Stimulated activated CD8-positive, alpha-beta memory T cell treated with anti-CD3 and anti-CD28 coated beads, Interleukin-2, amount 100 ng/mL, for 1 hour (primary cell): ENCODE measurements at places on chromosomes 6 and 20.
A peak's percentile ranks its signal among the peaks of the same experiment; 100 is the strongest.

DNA sequence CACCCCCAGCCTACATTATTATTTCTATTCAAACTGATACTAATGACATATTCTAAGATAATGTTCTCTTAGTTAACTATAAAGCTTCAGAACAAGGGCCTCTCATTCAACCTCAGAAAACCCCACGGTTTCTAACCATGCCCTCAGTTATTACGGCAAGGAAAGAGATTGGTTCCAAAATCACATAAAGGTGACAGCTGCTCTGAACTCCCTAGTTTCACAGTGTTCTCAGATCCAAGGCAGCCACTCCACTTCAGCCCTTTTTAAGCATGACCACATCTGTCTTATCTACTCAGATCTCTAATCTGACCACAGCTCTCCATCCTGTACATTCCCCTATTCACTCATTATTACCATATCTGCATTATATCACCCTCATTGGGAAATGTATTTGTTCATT lies 98.8 kb upstream of the CEP85L start:
- DNase-seq: no peak

DNA sequence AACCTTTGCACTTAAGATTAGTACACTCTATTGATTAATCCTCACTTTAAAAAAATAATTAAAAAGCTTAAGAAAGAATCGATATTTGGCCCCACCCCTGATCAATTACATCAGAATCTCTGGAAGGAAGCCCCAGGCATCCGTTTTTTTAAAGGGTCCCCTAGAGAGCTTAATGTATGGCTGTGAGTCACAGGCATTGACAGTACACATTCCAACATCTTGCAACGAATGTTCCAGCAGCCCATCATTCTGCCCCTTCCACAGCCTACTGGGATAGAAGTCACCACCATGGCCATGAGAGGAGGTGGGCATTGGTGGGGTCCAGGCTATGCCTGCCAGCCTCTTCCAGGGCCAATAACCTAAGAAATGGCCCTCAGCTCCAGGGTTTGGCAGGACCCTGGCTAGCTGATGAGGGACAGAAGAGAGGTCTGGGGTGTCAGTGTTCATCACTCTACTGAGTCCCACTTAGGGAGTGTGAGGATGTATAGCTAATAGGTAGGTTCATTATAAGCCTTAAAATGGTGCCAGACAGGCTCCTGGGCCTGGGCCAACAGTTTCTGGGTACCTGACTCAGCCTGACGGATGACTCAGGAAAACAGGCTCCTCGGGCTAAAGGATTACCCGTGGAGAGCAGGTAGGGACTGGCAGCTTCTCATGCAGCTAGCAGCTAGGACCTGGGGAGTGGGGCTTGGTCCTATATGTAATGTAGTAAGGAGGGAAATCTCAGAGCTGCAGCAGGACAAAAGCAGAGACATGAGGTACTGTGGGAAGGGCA lies 40.4 kb downstream of the MDGA1 start:
- DNase-seq: no peak

- DNase-seq: no peak
Measured at GRCh38 chr6:78925317-78925716, 58.0 kb downstream of the IRAK1BP1 start.

- no peak for DNase-seq
Measured at GRCh38 chr6:1801401-1801800, 191.7 kb downstream of the FOXC1 start.

- DNase-seq: no peak
Measured at GRCh38 chr6:10578723-10579122, 57.6 kb downstream of the GCNT2 start.

GRCh38 chr6:74113901-74114300 lies 417.9 kb downstream of the CD109 start:
- DNase-seq: no peak

- no peak for DNase-seq
Measured at GRCh38 chr6:100751590-100751989, 129.5 kb downstream of the ASCC3 start.

DNA sequence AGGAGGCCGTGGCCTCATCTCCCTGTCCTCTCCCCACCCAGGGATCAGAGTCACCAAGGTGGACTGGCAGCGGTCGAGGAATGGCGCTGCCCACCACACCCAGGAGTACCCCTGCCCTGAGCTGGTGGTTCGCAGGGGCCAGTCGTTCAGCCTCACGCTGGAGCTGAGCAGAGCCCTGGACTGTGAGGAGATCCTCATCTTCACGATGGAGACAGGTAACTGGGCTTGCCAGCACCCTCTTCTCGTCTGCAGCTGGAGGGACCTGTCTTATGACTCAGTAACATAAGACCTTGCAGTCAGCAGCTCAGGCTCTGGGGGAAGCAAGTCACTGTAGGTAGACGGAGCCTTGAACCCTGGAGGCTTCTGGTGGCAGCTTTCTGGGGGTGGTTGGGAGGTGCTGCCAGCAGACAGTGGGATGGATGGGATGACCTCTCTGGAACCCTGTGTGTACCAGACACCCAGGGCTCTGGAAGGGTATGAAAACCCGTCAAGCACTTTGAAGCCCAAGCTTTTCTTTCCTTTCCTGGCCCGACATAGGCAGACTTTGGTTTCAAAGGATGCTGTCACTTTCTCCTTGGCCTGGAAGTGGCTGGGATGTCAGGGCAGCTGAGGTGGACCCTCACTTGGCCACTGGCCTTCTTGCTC lies 13.8 kb downstream of the TGM6 start:
- no peak for DNase-seq

DNA sequence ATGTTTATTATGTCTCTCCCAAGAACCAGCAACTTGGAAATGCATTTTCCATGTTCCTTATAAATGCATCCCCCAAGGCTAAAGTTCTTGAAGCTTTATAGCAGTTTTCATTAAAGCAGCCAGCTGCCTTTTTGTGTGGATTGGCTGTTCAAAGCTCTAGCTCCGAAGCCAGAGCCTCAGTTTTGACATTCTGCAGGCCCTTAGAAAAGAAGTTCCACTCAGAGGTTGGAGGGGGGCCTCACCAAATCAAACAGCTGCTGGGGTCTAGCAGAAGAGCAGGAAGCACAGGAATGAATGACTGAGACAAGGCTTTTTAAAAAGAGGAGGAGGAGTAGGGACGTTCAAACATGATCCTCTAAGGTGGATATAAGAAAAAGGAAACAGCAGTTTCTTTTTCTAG lies 4.2 kb upstream of the POU3F2 start:
- no peak for DNase-seq

DNA sequence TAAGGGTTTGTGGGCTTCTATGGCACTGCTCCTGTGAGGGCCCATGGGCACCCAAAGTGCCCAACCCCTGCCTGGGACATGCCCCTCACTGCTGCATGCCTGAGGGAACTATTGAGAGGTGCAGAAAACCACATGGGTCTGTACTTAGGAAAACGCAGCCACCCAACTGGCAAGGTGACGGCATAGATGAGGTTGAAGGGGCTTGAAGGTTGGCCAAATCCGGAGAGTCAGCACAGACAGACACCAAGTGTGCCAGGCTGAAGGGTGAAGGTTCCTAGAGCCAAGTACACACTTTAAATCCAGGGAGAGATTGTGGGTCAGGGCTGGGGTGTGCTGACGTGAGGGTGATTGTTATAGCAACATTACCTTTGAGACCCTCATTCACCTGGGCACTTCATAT lies 6.2 kb downstream of the BANF2 start:
- no peak for DNase-seq

DNA sequence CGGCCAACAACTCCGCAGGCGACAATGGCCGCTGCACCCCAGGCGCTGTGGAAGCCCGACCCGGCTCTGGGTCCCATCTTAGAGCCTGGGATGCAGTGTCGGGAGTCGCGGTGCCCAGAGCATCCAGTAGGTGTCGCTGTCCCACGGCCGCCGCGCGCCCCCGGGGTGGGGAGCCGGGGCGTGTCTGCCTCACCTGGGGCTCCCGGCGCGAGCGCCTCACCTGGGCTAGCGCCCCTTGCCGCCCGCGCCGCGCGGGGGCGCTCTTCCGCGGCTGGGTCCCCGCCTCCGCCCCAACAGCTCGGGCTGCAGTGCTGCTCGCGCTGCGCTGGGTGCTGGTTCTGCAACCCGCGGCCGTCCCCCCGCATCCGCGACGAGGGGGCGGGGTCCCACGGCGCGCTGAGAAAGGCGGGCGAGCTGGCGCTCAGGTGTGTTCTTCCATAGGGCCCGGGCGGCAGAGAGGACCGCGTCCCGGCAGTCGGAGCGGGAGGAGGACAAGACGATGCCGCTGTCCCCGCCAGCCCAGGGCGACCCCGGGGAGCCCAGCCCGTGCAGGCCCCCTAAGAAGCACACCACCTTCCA lies at the start of gene CRYBG1:
TSS of gene CRYBG1 (plus strand) at position 308 of the 579 bp plus-strand sequence. CDS start at position 500, 192 bp downstream.
- peak; percentile 20 for DNase-seq

DNA sequence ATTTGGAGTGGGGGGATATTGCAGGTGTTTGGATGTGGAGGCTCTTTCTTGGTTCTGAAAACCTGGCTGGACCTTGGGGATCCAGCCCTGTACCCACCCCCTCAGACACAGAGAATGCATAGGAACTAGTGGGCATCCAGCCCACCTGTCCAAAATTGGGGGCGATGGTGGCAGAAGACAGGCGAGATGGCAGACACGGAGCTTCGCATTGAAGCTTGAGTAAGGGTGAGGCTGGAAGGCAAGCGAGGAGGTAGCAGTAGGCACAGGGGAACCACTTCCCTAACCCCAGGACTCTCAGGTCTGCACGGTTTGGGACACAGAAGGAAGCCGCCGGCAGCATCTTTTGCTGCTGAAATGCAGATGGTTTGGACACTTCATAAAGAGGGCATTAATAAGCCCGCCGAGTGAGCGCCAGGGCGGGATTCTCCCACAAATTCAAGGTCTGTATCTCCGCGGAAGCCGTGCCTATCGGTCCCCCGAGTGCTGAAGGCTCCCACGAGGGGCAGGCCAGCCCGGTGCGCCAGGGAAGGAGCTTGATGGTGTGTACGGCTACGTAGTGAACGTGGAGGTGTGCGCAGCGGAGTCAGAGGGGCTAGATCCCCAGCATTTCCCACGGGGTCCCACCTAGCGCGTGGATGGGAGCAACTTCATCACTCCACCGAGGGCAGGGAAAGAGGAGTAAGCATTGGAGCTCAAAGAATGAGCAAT lies 1.6 kb upstream of the FOXA2 start:
- no peak for DNase-seq

GRCh38 chr6:11380549-11380948 lies 148.1 kb upstream of the NEDD9 start:
- no peak for DNase-seq

- no peak for DNase-seq
Measured at GRCh38 chr6:570825-571224, 86.1 kb downstream of the HUS1B start.

DNA sequence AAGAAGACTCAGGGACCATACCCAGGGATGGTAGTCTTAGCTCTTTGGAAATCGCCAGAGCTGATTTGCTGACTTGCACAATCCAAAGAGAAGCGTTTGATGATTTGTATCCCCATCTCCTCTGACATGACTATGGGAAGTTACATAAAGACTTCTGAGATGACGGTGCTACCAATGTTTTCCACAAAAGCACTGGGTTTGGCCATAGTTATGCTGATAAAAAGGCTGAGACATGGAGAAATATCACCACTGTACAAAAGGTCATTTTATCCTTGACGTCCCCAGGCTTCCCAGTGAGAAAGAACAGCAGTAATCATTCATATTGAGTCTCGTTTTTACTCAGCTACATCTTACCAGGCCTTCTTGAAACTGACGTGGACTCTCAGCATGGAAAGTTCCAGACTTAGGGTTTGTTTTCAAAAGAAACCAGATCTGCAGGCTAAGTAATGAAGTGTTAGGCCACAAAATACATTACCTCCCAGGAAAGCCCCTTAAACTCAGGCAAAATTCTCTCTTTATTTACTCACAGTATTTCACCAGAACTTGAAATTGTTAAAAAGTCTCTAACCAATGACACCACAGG lies 370.3 kb upstream of the JARID2 start:
- DNase-seq: no peak

DNA sequence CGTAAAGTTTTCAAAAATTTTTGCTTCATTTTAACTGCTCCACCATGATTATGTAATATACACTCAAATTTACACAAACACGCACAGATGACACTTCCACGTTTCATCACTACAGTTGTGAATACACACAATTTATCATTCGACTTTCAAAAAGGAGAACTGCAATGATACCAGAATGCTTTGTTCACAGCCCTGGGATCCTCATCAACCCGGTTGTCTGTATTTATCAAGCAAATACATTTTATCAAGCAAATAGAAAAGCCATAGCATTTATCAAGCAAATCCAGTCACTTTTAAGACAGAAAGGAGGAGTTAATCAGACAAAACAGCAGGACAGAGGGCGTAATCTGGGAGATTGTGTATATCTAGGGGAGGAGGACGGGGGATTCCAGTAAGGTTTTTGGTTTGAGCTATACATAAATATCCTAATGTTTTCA lies 20.3 kb upstream of the ABT1 start:
- no peak for DNase-seq

- no peak for DNase-seq
Measured at GRCh38 chr20:17767624-17768023, 67.9 kb downstream of the BANF2 start.
